ENCODE measurements at places on chromosomes 4 and X. TPM values are rescaled to one million over a fixed set of nuclear protein-coding genes. Genes with fewer than 3 reads are reported as not detected.

Gene XIAP
- 29.1 TPM for total RNA-seq

Gene AFF2
- total RNA-seq, result under 0.01 TPM

Gene MAGEE2
- not detected for total RNA-seq

Gene AFM
- not detected for total RNA-seq

Gene ATOH1
- total RNA-seq, result not detected

Gene TEX13D
- not detected for total RNA-seq

Gene PNMA6A
- total RNA-seq, result 1.3 TPM

Gene TREX2
- 5.9 TPM for total RNA-seq

Gene IL2
- total RNA-seq, result not detected

Gene FGF16
- 6.2 TPM for total RNA-seq
